ENCODE measurements at places on chromosomes 7 and 10.

DNA sequence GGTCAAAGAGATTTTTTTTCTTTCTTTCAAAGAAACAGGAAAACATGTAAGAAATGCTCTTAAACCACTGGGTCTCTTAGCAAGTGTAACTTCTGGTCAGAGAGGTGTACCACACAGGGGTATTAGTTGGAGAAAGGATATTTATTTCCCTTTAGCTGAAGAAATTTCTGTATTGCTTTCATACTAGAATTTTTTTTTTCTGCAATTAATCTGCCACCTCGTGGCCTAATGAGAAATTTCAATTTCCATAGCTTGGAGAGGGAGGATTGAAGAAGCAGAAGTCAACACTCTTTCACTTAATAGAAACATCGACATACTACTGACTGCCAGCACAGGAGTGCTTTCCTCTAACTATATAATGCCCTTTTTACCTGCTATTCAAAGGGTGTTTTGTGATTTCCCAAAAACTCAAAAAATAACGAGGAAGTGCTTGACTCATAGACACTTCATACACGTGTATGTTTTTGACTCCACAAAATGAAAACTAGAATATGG lies 177.6 kb upstream of the NAMPT start:
- DNase-seq = no peak

DNA sequence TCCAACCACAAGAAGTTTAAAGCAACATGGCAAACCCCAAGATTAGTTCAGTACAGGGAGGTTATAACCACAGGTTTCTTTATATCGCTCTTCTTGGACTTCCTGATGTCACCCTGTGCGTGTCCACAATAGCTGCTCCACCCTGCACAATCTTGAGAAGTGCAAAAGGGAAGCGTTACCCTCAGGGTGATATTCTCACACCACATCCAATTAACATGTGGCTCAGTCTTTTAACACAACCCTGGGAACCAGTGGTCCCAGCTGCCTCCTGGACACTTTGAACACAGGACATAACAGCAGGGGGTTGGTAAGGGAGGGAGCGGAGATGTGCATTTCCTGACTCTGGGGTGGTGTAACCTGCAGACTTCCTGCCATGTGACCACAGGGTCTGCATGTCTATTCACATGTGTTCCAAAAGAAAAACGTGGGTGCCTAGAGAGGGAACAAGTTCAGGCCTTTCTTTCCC lies 64.6 kb downstream of the GSAP start:
- no peak for DNase-seq

DNA sequence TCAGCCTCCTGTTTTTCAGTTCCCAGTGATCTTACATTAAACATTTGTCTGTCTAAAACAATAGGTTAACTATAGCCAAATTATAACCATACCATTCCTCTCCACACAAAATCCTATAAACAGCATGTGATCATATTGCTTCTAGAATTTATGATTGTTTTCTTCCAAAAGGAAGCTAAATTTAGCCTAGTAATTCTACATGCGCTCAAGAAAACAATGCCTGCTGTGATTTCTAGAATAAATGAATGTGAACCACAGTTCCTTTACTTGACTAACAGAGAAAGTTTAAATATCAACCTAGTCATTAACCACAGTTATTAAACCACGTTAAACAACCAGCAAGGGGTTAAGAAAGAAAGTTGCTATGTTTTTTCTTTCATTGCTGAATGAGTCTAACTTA lies 26.4 kb downstream of the MET start:
- DNase-seq = no peak

- DNase-seq = no peak
These were observed 9.8 kb upstream of the PAX2 start for GRCh38 chr10:100735337-100736143.

DNA sequence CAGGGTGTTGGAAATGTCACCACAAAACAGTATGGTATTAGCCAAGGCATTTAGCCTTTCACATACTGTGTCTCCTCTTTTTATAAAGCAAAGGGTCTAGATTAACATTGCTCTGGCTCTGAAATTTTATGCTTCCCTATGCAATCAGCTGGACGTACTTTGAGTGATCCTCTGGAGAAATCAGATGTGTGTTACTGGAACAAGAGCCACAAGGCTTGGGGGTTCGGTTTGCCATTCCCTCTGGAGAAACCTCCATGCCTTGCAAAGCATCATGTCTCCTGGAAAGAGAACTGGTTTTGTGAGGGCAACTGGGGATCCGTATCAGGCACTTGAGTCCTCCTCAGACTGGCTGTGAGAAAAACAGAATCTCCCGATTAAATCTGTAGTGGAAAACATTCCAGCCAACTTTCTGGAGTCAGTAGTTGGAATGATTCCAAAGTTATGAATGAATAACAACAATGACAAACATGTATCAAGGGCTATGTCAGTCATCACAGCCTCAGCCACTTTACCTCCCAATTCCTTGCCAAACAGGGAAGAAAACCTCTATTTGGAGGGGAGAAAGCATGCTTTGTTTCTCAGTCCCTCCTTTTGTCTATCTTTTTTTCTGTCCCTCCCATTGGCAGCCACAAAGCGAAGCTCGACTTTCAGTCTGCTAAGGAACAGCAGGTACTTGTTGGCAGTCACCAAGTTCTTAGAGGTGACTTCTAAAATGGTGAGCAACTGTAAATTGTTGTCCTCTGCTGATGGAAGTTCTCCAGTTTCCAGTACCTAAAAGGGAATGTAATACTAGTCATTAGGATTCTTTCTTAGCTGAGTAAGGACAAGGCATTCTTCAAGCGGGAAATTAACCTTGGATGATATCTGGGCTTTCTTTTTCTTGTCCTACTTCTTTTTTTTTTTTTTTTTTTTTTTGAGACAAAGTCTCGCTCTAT lies 864.8 kb upstream of the AUTS2 start:
- no peak for DNase-seq

DNA sequence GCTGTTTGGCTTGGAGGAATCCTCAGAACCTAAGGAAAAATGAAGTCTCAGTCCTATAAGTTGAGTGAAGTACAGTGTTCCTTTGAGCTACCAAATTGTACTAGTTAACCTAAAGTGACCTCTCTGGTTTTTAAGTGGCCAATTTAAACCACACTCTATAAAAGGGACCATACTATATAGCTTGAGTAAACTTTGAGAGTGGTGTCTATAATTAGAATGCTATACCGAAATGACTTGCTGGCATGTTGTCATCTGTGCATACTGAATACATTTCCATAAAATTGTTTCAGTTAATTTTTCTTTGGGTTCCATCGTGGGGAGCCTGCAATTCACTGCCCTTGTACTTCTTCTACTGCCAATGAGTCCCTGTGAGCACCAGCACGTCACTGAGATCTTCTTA lies 151.1 kb downstream of the DKK1 start:
- DNase-seq = no peak

DNA sequence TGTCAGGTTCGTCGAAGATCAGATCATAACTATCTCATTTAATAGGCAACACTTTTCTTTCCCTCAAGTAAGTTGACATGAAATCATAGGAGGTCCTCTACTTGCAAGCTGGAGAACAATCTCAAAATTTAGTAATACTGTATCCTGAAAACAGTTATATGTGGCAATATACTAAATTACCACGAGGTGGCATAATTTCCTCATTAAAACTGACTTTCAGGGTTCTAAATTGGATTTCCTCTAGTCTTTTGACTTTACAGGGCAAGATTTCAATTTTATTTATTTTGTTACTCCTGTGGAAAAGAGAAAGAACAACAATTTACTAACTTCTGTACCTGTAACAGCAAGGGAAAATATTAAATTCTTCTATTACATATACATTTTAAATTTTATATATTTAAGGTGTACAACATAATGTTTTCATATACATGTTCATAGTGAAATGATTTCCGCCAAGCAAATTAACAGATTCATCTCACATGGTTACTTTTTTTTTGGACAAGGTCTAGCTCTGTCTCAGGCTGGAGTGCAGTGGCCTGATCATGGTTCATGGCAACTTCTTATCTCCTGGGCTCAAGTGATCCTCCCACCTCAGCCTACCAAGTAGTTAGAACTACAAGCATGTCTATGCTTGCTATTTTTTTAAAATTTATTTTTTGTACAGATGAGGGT lies 53.4 kb upstream of the CYP2C18 start:
- DNase-seq = peak; percentile 3

- DNase-seq = peak; percentile 6
These were observed 276.1 kb downstream of the DNAJB6 start for GRCh38 chr7:157612664-157613561.

DNA sequence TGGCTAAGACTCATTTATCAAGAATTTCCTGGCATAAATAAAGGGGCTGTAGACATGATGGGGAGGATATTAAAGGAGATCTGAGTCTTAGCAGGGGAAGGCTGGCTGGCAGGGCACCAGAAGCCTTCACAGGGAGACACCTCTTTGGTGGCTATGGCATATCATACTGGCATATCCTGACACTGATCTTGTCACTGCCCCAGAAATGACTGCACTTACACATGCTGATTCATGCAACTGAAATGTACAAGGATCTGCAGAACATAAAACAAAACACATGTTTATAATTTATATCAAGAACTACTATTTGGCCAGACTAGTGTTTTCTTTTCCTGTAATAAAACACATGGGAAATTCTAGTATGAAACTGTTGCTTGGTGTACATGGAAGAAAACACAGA lies 5.5 kb upstream of the LIPN start:
- peak; percentile 17 for DNase-seq

- no peak for DNase-seq
These were observed 90.8 kb downstream of the DNAJB9 start for GRCh38 chr7:108660465-108660864.

GRCh38 chr10:80471001-80471400 lies 16.9 kb downstream of the TSPAN14 start:
- no peak for DNase-seq

- DNase-seq = no peak
These were observed 20.8 kb upstream of the HYAL4 start for GRCh38 chr7:123823898-123824753.

DNA sequence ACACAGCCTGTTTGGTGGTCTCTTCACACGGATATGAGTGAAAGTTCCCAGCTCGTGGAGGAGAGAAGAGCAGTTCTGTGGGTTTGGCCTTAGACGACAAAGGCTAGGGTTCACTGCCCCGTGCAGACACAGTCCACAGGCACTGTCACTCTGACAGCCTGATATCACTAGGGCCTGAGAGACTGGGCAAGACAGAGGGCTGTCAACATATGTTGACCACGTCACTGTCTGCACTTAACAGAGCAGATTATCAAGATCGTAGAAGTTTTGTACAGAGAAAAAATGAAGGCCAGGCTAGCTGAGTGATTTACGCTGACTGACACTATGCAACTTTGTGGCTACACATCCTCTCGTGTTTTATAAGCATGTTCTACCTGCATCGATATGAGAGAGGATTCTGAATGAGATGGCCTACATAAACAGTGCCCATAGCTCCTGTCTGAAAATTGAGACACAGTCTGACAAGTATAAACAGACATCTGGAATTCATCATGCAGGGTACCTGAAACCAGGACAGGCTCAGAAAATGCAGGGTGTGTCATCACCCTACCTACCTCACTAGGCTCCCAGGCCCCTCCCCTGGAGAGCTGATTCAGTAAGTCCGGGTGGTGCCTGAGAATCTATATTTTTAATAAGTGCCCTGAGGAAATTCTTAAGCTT lies 120.0 kb downstream of the SGMS1 start:
- DNase-seq = no peak

DNA sequence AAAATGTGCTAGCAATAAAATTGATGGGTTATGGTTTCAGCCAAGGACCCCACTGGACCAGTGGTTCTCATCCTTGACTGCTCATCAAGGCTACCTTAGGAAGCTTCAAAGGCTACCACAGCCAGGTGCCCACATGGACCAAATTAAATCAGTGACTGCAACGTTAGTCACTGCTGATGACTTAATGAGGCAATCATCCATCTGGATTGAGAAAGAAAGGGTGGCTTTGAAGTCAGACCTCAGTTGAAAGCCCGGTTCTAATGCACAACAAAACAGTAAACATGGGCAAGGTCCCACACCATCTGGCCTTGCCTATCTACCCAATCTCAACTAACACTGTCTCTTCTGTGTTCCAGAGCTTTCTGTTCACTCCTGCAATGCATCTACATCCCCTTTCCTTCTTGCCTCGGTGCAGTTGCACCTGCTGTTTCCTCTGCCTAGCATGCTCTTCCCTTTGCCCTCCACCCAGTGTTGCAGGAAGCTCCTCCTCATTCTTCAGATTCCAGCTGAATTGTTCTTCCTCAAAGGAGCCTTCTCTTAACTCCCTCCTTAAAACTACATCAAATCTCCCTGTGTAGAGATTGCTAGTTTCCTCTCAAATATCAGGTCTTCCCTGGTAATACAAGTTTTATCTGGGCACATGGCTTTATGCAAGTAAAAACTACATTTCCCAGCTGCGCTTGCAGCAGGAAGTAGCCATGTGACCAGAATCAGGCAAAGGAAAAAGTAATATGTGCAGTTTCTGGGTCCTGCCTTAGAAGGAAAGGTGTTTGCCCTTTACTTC lies 10.3 kb upstream of the KCNK18 start:
- DNase-seq = no peak

GRCh38 chr7:104367926-104368325 lies 39.5 kb downstream of the LHFPL3 start:
- no peak for DNase-seq

GRCh38 chr10:47094126-47094525 lies 182.9 kb downstream of the PTPN20 start:
- no peak for DNase-seq

DNA sequence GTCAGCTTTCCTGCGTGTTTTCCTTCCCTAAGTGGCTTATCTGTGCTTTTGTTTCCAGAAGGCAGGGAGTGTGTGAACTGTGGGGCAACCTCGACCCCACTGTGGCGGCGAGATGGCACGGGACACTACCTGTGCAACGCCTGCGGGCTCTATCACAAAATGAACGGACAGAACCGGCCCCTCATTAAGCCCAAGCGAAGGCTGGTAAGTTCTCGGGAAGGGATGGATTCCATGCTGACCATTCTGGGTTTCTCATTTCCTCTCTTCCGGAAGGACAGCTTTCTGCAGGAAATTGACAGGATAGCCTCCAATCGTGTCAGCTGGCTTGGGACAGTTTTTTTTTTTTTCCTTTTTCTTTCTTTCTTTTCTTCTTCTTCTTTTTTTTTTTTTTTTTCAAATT lies 9.4 kb downstream of the GATA3 start:
- no peak for DNase-seq

DNA sequence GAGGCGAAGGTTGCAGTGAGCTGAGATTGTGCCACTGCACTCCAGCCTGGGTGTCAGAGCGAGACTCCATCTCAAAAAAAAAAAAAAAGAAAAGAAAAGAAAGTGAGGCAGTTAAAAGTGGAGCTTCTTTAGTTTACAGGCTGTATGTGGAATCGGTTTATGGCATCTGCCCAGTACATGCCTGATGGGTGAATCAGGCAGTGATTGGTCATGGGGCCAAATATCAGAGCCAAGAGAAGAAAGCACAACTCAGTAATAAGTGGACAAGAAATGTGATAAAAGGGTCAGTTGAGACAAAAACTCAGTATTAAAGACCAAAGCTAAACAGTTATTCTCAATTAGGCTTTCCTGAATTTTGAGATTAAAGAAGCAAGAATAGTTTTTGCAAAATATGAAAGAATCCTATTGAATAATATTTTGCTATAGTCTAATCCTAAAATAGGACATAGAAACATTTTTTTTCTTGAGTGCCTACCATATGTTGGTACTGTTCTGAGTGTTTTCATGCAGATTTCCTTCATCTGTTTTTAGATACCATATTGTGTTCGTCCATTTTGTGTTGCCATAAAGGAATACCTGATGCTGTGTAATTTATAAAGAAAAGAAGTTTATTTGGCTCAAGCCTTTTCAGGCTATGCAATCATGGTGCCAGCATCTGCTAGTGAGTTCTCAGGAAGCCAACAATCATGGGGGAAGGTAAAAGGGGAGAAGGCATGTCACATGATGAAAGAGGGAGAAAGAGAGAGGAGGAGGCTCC lies 14.4 kb downstream of the CDC14C start:
- no peak for DNase-seq
